Placental pericyte (primary cell): ENCODE measurements at places on chromosomes 5 and 9. TPM values are rescaled to one million over a fixed set of nuclear protein-coding genes. Genes with fewer than 3 reads are reported as not detected.

Gene DAB2IP
- 26.3 and 27.1 TPM in 2 replicates for total RNA-seq

Gene SLC46A2
- total RNA-seq = not detected in 2 replicates

Gene OMD
- total RNA-seq = not detected in 2 replicates

Gene ANKRD55
- total RNA-seq = 0.44 and 0.72 TPM in 2 replicates

Gene CCNI2
- total RNA-seq = not detected in 2 replicates

Gene SAXO1
- total RNA-seq = not detected in 2 replicates
